ENCODE measurements at places on chromosomes 2 and 18. TPM values are rescaled to one million over a fixed set of nuclear protein-coding genes. Genes with fewer than 3 reads are reported as not detected.

The GPR45 gene
- 0.74 TPM for polyA plus RNA-seq

The NAT8 gene
- polyA plus RNA-seq: 6.0 TPM

The LIPG gene
- 35.2 TPM for polyA plus RNA-seq

DNA sequence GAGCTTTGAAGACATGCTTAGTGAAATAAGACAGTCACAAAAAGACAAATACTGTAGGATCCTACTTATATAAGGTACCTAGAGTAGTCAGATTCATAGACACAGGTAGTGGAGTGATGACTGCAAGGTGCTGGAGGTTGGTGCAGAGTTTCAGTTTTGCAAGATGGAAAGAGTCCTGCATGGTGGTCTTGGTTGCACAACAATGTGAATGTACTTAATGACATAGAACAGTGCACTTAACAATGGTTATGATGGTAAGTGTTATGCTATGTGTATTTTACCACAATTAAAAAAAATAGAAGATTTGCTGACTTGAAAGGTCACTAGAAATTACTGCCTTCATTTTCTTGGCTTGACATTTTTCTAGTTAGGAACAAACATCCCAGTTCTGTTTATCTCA lies 9.5 kb downstream of the CERS6 start:
- no peak for DNase-seq

DNA sequence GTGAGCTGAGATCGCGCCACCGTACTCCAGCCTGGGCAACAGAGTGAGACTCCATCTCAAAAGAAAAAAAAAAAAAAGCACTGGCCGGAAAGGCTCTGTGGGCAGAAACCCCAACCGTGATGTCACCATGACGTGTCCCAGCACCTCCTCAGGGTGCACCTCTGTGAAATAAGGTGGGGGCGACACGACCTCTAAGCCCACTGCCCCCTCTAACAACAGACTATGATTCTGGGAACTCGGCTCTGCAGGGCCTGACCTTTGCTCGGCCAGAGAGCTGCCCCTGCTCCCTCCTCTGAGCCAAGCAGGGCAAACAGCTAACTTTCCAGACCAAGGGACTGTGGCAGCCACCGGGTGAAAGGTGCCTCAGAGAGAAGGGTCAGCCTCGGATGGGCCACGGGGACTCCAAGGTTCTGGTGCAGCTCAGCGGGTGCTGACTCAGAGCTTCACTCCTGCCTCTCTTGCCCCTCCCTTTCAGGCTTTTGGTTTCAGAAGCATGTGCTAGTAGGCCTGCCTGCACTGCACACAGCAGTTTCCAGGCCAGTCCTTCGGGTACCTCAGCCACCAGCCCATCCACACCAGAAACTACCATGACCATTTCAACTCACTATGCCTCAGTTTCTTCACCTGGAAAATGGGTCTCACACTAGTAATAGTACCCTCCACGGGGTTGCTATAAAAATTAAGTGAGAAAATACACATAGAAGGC lies 8.0 kb downstream of the TMBIM1 start:
- no peak for DNase-seq
